NCI-H1092 treated with DMSO at 0.1 percent for 48 hours (cell line): ENCODE measurements at places on chromosomes 7 and 10.

- no peak for DNase-seq
Observed at GRCh38 chr10:117547016-117547715, 4.6 kb downstream of the EMX2 start.

GRCh38 chr7:153696242-153696641, 356.0 kb upstream of the DPP6 start:
- DNase-seq, result no peak

DNA sequence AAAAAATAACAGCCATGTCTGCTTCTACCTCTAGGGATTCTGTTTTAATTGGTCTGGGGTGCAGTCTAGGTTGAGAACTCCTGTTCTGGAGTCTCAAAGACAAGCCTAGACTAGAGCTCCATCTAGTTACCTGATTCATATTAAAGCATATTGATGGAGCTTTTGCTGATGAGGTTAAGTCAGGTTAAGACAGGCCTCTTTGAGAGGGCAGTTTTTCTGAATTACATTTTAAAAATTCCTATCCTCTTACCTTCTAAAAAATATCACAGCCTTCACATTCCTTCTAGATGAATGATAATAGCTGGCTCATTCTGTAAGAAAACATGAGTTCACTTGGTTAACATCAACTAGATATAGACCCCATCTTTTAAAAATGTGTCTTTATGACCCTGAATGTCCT, 28.9 kb downstream of the MGAM start:
- no peak for DNase-seq

DNA sequence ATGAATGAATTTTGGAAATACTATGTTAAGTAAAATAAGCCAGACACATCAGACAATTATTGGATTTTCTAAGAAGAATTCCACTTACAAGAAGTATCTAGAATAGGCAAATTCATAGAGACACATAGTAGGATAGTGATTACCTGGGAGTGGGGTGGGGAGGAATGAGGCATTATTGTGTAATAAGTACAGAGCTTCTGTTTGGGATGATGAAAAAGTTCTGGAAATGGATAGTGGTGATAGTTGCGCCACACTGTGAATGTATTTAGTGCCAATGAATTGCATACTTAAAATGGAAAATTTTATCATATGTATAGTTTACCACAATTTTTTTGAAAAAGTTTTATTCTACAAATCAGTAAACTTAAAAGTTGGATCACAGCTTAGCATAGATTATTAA, 297.2 kb upstream of the KAT6B start:
- no peak for DNase-seq

GRCh38 chr7:145845345-145845744, 271.3 kb upstream of the CNTNAP2 start:
- DNase-seq, result no peak

- DNase-seq, result no peak
Observed at GRCh38 chr10:103832806-103833205, 22.6 kb downstream of the SH3PXD2A start.

- no peak for DNase-seq
Observed at GRCh38 chr10:122296363-122297120, 25.4 kb downstream of the BTBD16 start.

GRCh38 chr10:17220652-17221100, 7.4 kb upstream of the VIM start:
- no peak for DNase-seq

- DNase-seq, result peak; percentile 54
Observed at GRCh38 chr7:95433952-95434556, 774 bp downstream of the PON2 start.

DNA sequence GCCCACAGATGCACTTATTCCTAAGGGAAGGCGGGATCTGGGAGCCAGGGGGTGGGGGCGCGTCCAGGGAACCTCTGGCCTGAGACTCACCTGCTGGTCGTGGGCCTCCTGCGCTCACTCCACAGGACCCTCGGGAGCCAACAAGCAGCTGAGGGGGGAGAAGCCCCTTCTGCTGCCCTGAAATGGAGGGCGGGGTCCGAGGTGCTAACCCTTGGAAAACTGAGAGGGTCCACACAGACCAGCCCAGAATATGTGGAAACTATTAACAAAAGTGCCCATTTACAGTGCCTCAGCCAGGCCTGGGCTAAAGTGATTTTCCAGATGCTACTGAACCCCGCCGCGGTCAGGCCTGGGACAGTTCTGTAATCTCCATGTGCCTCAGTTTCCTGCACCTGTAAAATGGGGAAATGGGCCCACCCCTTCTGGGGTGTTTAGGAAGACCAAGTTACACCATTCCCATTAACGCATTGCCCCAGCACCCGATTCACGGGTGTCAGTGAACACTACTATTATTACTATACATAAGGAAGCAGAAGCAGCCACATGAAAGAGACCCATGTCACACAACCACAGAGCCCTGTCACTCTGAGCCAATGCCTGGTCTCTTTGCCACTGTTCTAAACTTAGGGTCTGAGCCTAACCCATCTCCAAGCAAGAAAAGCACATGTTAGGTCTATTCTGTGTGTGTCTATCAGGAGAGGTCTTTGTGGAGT, 630 bp upstream of the VSTM4 start:
- no peak for DNase-seq

- DNase-seq, result no peak
Observed at GRCh38 chr10:13502380-13502779, 26.4 kb downstream of the BEND7 start.

GRCh38 chr10:30160271-30160982, 101.0 kb upstream of the JCAD start:
- DNase-seq, result no peak

- no peak for DNase-seq
Observed at GRCh38 chr10:23384364-23384763, 39.8 kb upstream of the C10orf67 start.

GRCh38 chr10:125257521-125258108, 97.3 kb upstream of the CTBP2 start:
- no peak for DNase-seq

DNA sequence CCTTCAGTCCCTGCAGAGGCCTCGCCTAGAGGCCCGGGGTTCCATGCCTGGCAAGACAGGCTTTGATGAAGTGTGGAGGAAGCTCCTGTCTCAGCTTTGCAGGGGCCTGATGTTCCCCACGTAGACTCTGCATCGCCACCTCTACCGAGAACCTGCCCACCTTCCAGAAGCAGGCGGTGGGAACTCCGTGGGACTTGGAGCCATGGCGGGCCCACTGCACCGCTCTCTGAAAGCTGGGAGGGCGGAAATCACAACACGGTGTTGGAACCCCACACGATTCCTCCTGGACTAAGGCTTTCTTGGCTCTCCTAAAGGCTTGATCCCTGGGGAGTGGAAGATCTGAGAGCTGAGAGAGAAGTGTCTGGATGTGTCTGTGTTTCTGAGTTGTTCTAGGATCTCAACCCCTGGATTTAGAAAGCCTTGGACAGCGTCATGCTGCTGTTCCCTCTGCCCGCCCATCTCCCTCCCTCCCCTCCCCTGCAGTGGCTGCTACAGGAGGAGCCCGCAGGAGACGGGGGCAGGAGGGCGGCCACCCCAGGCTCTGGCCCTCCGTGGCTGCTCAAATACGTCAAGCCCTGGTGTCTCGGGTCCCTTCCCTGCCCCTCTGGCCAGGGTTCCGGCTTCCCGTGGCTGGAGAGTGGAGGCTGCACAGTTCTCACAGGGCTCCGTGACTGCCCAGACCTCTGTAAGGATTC, 79.7 kb downstream of the VIPR2 start:
- no peak for DNase-seq

GRCh38 chr10:126392469-126392868, 4.2 kb upstream of the ADAM12 start:
- DNase-seq, result no peak

GRCh38 chr7:42236266-42236975, 588 bp downstream of the GLI3 start:
- DNase-seq, result no peak

- DNase-seq, result no peak
Observed at GRCh38 chr10:47224546-47225218, 75.3 kb upstream of the GDF10 start.

DNA sequence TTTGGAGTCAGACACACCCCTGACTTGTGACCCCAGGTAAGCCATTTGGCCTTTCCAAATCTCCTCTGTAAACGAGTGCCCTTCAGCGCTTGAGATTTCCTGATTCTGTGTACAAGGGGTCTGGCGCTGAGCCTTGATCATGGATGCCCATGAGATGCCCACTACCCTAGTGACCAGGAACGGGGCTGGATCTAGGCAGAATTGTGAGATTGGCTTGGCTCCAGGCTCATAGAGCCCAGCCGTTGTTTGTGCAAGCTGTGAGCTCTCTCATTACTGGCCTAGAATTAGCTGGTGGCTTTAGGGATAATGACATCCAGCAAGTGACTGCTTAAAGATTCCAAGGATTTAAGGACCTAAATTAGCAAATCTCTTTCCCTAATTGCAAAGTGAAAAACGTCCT, 84.9 kb downstream of the CAMK1D start:
- peak; percentile 84 for DNase-seq

GRCh38 chr10:1206101-1206500, 149.9 kb downstream of the WDR37 start:
- no peak for DNase-seq

DNA sequence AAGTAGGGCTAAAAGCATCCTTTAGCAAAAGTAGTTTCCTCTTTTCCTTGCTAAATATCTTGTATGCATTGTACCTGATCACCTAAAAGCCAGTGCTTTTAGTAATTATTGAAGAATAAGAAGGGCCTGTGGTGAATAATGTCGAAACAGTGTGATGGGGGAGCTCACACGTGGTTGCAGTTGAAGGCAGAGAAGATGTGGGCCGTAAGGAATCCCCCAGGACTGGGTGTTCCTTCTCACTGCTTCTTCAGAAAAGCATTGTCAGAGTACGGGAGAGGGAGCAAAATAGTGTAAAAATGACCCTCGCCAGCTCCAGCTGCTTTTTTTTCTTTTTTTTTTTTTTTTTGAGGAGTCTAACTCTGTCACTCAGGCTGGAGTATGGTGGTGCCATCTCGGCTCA, 201.1 kb downstream of the NSUN6 start:
- no peak for DNase-seq

- no peak for DNase-seq
Observed at GRCh38 chr10:85618841-85619240, 747.8 kb downstream of the GRID1 start.

GRCh38 chr10:104066945-104067344, 18.7 kb downstream of the COL17A1 start:
- DNase-seq, result no peak

- DNase-seq, result no peak
Observed at GRCh38 chr10:106898446-106898845, 266.1 kb downstream of the SORCS1 start.

GRCh38 chr10:24703700-24704099, 20.0 kb downstream of the ARHGAP21 start:
- no peak for DNase-seq

- DNase-seq, result no peak
Observed at GRCh38 chr7:15854841-15855524, 168.5 kb upstream of the MEOX2 start.

DNA sequence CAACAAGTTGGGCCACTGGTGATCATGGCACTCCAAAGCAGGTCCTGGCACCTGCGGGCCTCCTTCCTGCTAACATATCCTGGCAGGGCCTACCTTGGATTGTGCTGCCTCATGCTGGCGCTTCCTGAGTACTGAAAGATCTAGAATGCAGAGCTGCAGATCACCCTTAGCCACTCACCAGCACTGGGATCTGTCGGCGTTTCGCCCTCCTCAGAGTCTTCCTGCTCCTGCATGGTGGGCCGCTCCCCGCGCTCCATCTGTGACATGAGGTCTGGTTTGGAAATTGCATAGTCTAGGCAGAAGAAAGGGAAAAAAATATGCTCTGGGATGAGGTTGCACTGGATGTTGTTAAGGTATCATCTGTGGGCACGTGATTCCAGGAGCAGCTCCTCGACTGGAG, 10.0 kb downstream of the ZNF777 start:
- DNase-seq, result no peak

DNA sequence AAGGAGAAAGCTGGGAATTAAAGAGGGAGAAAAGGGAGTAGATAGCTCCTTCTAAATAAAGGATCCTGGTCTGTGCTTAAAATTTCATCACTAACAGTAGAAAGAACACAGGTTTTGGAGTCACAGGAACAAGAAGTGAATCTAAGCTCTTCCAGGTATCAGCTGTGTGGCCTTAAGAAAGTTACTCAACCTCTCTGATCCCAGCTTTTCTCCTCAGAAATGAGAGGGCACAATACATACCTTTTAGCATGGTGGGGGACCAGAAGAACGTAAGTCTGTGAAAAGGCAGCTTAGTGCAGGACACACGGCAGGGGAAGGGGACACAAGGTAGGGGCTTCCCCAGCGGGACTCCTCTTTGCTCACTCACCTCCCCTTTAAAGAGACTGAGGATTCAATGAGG, 13.4 kb downstream of the GFRA1 start:
- DNase-seq, result no peak

- peak; percentile 58 for DNase-seq
Observed at GRCh38 chr10:33336582-33337325, 2.3 kb upstream of the NRP1 start.

DNA sequence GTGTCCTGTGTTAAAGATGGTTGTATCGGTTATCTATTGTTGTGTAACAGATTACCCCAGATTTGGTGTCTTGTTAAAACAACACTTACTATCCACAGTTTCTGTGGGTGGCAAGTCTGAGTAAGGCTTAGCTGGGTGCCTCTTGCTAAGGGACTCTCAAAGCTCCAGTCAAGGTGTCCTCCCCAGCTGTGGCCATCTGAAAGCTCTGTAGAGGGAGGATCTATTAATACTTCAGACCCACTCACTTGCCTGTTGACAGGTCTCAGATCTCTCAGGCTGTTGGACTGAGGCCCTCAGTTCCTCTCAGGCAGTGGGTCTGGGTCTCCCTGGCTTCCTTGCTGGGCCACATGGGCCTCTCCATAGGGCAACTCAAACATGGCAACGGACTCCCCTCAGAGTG, 19.6 kb downstream of the ARID5B start:
- no peak for DNase-seq

GRCh38 chr7:108181073-108181985, 51.2 kb upstream of the LAMB4 start:
- peak; percentile 83 for DNase-seq

DNA sequence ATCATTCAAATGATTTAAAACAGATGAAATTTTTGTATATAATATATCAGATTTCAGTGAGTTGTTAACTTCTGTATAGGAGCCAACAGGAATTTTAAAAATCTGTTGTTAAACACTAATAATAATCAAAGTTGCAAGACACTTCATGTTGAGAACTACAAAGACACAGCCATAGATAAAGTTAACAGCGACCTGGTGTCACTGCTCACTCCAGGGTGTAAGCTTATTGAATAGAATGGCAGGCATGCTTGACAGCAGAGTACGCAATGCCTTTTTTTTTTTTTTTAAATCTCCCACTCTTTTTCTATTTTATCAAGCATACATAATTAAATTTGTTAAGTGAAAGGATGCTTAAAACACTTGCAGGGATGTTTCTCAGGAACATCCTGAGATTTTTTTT, 32.0 kb downstream of the PCDH15 start:
- DNase-seq, result no peak

DNA sequence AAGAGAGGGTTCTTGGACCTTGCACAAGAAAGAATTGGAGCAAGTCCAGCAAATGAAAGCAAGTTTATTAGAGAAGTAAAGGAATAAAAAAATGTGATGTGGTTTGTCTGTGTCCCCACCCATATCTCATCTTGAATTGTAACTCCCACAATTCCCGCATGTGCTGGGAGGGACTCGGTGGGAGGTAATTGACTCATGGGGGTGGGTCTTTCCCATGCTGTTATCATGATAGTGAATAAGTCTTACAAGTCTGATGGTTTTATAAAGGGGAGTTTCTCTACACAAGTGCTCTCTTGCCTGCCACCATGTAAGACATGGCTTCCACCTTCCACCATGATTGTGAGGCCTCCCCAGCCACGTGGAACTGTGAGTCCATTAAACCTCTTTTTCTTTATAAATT, 39.2 kb upstream of the FZD9 start:
- DNase-seq, result no peak
